ENCODE measurements at places on chromosomes 2 and 18.

DNA sequence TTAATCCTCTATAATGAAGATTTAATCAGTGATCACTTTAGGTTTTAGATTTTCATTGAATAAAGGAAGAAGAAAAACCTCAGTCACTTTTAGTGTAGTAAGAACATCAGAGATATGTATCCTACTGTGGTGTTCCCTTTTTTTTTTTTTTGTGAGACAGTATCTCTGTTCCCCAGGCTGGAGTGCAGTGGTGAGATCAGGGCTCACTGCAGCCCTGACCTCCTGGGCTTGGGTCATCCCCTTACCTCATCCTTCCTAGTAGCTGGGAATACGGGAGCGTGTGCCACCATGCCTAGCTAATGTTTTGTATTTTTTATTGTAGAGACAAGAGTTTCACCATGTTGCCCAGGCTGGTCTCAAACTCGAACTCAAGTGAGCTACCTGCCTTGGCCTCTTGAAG lies 5.1 kb downstream of the SLC39A10 start:
- no peak for DNase-seq

DNA sequence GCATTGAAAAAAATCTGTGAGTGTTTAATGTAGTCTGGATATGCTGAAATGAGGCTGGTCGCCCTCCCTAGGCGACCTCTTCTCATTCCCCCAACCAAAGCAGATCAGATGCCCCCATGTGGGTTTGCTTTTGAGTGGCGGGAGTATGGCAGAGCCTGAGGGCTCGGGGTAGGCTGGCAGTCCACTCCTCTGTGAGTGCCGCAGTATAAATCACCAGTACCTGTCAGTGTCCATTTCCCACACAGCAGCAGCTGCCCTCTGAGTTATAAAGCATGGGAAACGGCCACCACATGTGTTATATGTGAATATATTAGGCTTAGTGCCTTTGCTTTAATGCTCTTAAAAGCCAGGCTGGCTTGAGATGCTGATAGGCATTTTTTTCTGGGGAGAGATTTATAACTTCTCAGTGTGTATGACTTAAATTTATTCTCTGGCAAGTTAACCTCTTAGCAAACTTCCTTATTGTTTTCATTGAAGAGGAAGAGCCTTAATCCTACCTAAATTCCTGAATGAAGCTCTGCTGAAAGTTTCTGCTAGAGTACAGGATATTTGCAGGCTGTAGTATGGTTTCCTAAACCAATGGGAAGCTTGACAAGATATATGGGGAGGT lies 3.8 kb downstream of the DCC start:
- DNase-seq = no peak

DNA sequence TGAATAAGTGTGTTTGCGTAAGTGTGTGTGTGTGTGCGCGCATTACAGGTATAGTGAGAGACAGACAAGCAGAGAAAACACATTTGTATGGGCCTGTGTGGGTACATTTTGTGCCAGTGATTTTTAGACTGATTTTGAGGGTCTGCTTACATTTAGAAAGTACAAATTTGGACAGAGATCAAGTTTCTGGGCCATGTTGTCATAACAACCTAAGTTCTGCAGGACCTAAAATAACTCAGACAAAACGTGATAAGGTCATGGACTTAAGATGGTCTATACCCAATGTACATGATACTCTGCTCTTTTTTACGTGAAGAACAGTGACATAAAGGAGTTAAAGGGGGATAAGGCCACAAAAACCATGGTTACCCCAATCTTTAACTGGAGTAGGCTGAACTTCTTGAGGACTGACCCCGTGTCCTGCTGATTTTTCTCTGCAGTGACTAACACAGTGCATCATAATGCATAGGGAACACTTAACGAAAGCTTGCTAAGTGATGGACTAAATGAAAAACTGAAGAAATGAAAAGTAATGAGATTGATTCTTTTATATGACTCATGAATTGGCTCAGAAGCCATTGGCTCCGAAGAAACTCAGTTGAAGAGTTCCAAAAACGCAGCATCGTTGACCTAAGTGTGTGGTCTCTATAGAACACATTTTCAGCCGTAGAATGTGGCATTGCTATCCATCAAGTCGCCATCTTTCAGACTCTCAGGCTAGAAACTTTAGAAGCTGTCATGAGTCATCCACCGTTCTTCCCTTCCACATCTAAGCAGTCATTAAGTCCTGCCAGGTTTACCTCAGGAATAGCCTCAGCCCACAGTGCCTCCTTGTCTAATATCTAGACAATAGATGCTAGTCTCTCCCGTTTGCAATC lies 61.6 kb upstream of the NCOA1 start:
- no peak for DNase-seq

- no peak for DNase-seq
These were observed 48.0 kb downstream of the STRN start for GRCh38 chr2:36918307-36918706.

DNA sequence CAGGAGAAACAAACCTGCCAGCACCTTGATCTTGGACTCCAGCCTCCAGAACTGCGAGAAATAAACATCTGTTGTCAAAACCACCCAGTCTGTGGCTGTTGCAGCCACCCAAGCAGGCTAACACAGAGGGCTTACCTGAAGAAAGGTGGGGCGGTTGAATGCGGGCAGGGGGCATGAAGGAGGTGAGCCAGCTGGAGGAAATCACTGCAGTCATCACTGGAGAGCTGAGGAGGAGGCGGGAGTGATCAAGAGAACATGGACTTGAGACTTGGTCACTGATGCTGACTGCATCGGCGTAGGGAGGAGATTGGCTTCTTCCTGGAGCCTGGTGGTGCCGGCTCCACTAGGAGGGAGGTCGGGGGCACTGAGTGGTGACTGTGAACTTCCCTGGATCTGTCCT lies 14.6 kb upstream of the ARMC9 start:
- no peak for DNase-seq

DNA sequence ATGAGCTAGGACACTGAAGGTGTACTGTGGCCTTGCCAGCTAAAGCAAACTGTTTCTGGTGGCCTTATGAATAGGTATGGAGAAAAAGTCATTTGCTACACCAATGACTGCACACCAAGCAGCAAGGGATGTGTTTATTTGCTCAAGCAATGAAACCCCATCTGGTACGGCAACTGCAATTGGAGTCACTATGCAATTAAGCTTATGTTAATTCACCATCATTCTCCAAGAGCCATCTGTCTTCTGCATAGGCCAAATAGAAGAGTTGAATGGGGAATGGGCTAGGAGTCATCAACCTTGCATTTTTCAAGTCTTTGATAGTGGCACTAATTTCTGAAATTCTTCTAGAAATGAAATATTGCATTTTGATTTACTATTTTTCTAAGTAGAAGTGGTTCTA lies 372.0 kb downstream of the KCNJ3 start:
- no peak for DNase-seq

- no peak for DNase-seq
These were observed 1.2 kb downstream of the GYPC start for GRCh38 chr2:126657148-126657635.

GRCh38 chr18:14933964-14934363 lies 186.0 kb downstream of the ANKRD30B start:
- DNase-seq = no peak

GRCh38 chr2:61125123-61125710 lies 36.8 kb upstream of the C2orf74 start:
- DNase-seq = no peak

GRCh38 chr2:241636182-241637017 lies 558 bp downstream of the THAP4 start:
- DNase-seq = no peak

DNA sequence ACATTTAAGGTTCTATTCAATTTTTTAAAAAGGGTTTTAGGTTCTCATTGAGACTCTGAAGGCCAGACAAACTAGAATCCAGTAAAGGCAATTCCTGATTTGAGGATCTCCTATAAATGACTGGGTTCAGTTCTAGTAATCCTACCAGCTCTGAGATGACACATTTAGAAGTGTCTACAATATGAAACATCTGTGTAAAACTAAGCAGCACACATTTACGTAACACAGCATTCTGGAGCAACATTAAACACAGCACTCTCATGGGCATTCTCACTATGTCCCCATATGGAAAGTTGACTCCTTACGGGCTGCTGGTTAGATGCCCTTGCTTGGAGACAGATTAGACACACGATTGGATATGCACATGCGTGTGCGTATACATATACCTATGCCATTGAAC lies 114.4 kb downstream of the ZNF385B start:
- no peak for DNase-seq

DNA sequence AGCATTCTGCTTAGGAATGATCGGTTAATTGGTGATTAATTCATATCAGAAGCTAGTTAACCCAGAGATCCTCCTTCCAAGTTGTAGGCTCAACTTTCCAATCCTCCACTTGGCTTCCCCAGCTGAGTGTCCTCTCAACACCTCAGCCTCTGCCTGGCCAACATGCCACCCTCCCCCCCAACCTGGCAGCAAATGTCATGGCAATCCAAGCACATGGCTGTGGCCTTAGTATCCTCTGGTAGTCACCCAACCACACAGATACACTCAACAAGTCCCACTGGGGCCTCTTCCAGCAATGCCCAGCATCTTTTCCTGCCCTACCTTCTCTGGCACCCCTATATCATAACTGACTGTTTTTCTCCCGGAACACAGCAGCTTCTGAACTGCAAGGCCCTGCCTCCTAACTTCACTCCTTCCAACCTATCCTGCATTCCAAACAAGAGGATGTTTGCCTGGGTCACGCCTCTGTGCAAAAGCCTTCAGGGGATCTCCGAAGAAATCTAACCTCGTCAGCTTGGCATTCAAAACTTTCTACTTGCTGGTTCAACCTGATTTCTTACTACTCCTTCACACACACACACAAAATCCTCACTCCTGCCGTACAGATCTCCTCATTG lies 195.0 kb downstream of the CYP26B1 start:
- DNase-seq = no peak

GRCh38 chr18:46771141-46771540 lies 14.3 kb upstream of the ST8SIA5 start:
- DNase-seq = no peak

Measured in COLO829 (cell line).